T-helper 9 cell (primary cell): ENCODE measurements at places on chromosomes 2 and 18.

DNA sequence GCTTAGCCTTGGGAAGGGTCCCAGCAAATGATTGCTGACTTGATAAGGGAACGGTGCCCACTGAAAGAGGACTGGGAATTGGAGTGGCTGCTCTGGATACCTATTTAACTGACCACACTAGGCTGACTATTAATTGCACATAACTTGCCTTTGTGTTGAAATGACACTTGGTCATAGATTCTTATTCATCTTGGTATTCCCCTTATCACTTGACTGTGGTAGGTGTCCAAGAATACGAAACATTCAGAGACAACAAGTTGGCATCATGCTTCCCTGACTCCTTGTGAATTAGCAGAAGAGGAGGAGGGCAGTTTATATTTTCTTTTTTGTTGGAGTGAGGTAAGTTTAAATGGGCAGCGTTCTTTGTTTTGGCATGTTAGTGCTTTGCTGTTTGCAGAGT, 13.4 kb downstream of the FMNL2 start:
- no peak for DNase-seq

GRCh38 chr18:79965119-79965902, 868 bp downstream of the HSBP1L1 start:
- DNase-seq: no peak

DNA sequence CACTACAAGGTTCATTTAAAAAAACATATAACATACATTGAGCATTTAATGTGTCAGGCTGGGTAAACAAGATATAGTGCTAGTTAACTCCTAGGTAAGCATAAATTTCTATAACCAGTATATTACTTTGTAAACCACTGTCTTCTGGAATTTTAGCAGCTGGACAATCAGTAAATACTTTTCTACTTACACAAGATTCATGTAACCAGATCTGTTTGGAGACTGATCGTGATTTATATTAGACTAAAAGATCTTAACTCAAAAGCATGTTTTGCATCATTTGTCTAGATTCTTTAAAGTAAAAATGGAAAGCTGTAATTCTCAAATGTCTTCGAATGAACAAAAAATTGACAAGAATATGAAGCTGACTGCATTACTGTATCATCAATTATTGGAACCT, 941 bp upstream of the SGO2 start:
- DNase-seq: no peak

DNA sequence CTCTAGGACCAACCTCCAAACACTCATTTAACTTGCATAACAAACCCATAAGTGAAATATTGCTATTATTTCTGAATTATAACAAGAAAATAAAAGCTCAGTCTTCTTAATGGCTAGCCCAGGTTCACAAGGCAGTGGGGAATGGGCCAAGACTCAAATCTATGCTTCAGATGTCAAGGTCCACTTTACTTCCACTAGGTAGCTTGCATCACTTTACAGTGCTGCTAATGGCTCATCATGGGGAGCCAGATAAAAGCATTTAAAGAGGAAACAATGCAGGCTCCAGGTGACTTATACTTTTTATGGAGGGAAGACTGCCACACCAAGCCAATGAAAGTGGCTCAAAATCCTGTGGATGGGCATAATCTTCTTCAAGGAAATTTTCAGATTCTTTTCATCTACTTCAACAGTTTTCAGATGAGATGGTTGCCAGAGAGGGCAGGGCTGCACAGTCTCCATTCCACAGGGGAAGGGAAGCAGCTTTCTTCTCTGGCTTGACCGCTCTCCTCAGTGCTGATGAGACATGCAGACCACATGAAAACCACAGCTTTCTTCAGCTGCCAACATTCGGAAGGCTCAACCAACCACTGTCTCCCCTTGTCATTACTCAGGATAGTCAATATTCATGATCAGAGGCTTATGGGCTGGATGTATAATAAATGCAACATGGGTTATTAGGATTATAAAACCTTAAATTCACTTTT, 361.9 kb upstream of the MEX3C start:
- DNase-seq: no peak

DNA sequence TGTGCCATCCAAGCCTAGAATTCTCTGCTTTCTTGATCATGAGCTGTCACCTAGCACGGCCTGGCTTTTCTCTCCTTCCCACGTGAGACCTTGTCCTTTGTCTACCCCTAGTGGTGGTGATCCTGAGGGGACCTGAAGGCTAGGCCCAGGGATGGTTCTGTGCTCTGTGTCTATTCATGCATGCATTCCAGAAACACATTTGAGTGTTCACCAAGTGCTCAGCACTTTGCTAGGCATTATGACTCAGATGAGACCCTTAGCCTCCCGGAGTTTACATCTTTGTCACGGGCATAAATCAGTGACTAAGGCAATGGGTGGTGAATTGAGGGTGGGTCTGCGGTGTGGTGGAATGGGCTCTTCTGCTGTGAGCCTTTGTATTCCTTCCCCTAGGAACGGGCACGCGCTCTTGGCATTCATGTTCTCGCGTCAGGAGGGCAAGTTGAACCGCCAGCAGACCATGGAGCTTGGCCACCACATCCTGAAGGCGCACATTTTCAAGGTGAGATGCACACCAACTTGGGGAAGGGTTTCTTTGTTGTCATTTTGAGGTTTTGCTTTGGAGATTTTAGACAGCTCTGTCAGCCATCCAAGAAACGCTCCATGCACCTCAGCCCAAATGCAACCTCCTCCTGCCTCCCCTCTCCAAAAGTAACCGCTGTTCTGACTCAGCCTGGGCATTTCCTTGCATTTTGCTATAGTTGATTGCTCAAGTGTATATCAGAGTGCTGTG, 100.9 kb downstream of the WDSUB1 start:
- DNase-seq: no peak

DNA sequence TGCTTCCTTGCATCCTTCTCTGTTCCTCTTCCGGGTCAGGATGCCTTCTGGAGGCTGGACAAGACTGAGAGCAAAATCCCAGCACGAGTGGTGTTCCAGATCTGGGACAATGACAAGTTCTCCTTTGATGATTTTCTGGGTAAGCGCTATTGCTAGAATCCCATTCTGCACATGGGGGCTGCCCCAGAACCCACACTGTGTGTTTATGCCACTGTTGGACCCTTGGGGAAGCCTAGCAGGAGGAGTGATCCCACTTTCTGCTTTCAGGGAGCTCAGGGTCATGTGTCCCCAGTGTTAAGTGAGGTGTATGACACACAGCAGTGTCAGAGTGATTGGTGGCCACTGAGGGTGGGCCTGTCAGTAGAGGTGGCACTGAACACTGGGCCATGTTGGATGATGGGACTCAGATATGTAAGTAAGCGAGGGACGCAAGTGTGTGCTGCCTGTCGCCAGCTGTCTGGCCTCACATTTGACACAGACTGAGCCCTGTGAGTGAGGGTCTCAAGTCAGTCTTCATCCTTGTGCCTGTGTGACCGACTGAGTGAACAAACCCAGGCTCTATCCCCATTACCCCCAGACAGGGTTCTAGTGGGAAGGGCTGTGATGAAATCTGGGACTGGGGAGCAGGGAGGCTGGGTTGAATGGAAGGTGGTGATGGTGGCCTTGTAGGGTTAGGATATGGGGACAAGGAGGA, 220.9 kb downstream of the DYSF start:
- DNase-seq: no peak

- no peak for DNase-seq
Measured at GRCh38 chr2:126496493-126496892, 159.5 kb upstream of the GYPC start.

DNA sequence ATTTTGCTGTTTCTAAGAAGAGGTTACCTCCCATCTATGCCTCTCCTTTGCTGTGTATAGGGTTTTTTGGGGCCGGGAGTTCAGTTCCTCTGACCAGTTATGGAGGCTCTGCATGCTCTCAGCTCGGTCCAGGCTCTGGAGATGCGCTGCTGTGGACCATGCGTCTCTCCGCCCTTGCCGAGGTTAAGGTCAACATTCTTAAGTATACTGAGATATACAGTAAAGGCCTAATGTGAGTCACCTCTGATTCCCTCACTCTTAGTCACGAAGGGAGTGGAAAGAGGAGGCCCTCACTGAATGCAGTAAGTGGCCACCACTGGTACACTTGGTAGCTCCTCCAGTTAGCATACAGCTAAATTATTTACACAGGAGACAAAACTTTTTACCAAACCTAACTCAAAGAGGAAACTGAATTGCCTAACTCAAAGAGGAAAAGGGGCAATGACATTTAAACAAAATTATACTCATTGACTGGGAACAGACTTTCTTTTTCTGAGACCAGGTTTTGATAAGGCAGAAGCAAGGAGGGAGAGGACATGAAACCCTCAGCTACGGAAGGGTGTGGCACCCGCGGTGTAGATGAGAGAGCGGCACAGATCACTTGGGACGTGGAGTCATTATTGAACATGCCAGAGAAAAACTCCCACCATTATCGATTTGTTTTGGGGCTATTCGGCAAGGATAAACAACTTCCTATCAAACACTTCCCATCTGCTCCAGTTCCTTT, 98.7 kb downstream of the COPS8 start:
- DNase-seq: no peak

GRCh38 chr2:158380746-158381145, 75.8 kb downstream of the CCDC148 start:
- no peak for DNase-seq

DNA sequence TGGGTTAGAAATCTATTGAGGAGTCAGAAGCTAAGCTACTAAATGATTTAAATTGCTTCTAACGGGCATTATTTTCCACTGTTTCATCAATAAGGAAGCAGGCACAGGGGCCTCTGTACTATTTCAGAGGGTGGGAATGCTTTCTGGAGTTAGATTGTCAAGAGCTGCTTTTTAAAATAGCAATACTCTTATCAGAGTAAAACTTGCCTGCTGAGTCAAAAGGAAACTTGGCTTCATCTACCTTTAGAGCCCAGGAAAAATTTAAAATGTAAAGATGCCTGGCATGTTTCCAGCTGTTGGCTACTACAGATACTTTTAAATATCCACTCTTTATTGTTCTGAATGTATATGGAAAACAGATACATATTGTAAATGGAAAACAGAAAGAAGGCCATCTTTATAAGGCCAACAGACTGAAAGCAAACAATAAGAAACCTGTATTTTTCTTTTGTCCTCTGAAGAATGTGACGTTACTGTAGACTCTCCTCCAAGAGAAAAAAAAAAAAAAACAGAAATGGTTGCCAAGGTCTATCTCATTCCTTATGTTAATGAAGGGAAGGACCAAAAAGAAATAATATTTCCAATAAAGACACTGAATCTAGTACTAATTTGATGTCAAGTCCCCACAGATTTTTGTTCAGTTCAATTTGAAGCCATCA, 79.1 kb downstream of the FIGN start:
- no peak for DNase-seq

DNA sequence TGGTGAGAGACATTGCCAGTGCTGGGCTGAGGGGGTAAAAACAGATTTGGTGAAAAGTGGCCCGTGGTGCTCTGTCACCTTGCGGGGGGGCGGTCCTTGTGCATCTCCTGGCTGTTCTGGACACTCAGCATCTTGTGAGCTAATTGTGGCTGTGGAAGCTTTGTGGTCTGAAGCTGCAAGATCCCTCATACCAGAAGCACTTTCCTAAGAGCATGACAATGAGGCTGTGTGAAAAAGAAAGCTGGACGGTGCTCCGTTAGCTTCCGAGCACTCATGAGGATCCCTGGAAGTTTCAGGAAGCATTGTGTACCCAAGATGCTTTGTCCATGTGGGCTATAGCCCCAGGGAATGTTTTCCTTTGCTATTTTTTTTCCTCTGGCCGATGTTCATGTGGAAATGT, 74.5 kb downstream of the CABLES1 start:
- DNase-seq: no peak

GRCh38 chr2:188292348-188293239, 920 bp downstream of the GULP1 start:
- DNase-seq: no peak

GRCh38 chr2:19823507-19823906, 78.3 kb downstream of the TTC32 start:
- no peak for DNase-seq

DNA sequence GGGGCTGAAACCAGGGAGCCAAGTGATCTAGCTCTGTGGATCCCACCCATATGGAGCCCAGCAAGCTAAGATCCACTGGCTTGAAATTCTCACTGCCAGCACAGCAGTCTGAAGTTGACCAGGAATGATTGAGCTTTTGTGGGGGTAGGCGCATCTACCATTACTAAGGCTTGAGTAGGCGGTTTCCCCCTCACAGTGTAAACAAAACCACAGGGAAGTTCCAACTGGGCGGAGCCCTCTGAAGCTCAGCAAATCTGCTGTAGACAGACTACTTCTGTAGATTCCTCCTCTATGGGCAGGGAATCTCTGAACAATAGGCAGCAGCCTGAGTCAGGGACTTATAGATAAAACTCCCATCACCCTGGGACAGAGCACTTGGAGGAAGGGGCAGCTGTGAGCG, 96.7 kb downstream of the CCDC148 start:
- DNase-seq: no peak

- DNase-seq: no peak
Measured at GRCh38 chr2:224638301-224638823, 53.2 kb upstream of the CUL3 start.

- no peak for DNase-seq
Measured at GRCh38 chr2:199977984-199978415, 22.6 kb downstream of the MAIP1 start.

DNA sequence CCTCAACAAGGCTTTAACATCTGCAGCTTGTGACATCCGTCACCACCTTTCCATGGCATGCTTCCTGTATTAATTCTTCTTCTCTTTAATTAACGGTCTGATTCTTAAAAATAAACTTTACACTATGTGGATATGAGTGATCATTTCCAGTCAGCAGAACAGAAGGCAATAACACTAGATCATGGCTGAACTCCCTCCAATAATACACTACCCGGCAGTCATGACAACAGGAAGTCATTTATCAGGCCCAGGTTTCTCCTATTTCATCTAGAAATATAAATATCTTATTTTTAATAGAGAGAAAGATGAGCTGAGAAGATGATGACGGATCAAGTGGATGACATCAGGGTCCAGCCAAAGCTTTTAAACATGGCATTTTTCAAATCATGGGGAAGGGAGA, 792.2 kb downstream of the SLC4A3 start:
- no peak for DNase-seq

DNA sequence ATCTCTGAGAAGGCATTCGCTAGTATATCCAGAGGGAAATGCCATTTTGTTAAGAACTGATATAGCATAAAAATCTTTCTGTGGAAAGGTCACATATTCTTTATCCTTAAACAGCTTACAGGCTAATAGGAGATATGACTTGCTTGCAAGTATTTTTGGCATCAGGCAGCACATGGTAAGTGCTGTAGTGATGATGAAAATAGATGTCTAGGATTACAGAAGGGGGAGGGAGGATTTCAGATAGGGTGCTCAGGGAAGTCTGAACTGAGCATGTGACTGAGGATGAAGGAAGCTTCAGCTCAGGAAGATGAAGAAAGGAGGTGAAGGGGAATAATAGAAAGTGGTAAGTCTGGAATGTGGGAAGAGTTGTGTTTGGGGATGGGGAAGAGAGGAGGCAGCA, 158.5 kb upstream of the NOSTRIN start:
- DNase-seq: no peak

DNA sequence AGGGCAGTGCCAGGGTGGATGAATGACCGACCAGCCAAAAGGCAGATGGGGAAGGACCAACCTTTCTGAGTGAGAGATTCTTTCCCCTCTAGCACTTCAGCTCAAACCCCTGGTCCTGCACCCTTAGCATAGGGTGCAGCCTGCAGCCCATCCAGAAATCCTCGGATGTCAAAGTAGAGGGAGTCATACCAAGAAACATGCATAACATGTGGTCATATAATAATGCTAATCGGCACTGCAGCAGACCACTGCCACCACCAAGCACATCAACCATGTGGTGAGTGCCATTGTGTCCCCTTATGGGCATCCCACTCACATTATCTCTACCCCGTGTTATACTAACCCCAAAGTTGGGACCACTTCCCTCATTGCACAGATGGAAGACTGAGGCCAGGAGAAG, 17.7 kb downstream of the ATOH8 start:
- DNase-seq: no peak

- DNase-seq: no peak
Measured at GRCh38 chr2:89763581-89764485, 1072.4 kb downstream of the RPIA start.
